ENCODE measurements at places on chromosomes 2 and 18.
A peak's percentile ranks its signal among the peaks of the same experiment; 100 is the strongest.

DNA sequence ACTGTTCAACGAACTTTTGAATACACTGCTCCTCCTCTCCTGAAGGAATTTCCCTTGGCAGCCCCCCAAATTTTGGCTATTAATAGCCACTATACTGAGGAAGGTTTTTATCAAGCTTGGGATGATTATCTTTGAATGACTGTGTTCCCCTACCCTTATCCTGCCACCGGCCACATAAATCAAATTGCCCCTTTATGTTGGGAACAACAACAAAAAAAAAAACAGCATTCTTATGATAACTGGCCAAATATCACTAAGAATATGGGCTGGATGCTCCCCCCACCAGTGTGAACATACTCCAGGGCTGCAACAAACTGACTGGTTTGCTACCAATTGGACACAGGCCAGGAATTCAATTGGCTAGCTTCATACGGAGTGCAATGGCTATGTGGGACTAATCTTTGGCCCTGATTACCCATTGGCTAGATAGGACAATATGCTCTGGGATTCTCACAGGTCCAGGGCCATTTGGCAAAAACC lies 20.6 kb downstream of the DUSP11 start:
- DNase-seq: no peak

- DNase-seq: no peak
Measured at GRCh38 chr2:6352906-6353515, 512.7 kb downstream of the CMPK2 start.

DNA sequence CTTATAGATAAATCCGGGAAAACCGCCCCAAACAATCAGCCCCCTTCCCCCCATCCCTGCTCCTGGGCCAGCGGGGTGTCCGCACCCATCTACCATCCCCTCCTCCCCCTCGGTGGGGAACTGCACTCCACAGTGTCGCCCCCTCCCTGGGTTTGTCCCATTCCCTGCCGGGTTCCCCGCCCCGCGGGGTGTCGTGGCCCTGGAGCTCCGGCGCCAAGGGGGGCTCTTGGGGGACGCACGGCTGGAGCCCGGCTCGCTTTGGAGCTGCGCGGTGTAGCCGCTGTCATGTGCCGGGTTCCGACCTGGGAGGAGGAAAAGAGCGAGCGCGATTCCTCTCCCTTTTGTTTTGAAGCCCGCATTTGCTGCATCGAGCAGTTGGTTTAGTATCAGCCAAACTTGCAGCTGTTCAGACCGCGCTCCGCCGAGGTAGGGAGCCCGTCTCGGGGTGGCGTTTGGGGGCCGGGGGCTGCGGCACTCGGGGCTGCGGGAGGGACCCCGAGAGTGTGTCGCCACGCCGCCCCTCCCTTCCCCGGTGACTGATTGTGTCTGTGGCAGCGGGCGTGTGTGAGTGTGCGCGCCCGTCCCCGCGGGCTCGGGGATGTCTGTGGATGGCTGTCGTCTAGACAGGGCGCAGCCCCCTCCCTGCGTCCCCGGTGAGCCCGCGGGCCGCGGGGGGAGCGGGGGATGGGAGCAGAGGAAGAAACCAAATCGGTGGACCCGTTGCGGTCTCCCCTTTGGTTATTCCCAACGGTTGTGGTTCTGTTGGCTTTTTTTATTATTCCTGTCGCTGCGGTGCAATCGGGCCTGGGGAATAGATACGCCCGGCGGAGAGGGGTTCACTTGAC lies 797 bp downstream of the CTIF start:
- peak; percentile 81 for DNase-seq

- DNase-seq: no peak
Measured at GRCh38 chr2:239940861-239941570, 84.1 kb downstream of the NDUFA10 start.

- DNase-seq: no peak
Measured at GRCh38 chr2:111169268-111169667, 48.6 kb downstream of the BCL2L11 start.

- no peak for DNase-seq
Measured at GRCh38 chr2:85577386-85578242, at the start of gene VAMP8. TSS of gene VAMP8 (plus strand) at chr2:85577586. CDS start at chr2:85577647, 61 bp downstream.

DNA sequence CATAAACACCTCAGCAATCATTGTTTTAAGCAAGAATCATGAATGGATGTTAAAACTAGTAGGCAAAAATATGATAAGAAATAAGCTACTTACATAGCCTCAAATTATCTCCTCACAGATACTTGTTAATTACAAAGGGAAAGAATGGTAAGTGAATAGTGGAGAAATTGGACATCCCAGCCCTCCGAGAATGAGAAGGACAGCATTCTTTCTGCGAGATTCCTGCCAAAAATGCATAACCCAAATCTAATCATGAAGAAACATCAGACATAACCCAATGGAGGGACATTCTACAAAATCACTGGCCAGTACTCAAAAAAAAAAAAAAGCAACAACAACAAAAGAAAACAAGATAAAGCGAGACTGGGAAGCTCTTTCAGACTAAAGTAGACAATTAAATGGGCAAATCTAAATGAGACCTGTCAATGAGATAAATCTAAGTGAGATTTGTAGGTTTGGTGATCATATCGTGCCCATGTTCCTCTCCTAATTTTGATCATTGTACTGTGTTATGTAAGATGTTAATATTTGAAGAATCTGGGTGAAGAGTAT lies 57.9 kb upstream of the GLI2 start:
- no peak for DNase-seq

- DNase-seq: no peak
Measured at GRCh38 chr2:135905679-135906078, 29.4 kb upstream of the MCM6 start.

DNA sequence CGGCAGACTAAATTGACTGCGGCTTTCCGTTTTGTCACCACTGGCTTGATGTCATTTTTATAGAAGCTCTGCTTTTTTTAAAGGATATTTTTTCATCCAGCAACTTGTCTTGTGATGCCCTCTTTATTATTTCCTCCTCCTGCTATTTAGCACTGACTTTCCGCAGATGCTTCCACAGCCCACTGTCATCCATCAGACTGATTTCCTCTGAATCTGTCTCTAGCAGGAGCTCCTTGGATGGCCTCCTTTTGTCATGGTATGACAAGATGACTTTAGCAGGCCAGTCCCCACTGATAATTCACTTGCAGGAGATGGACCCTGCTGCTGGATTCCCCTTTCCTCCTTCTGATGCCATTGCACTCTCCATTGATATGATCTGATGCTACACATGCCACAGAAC lies 454.6 kb downstream of the TSN start:
- DNase-seq: no peak

GRCh38 chr2:49335546-49335945 lies 181.2 kb upstream of the FSHR start:
- DNase-seq: no peak

GRCh38 chr2:98504381-98505109 lies 59.9 kb downstream of the INPP4A start:
- no peak for DNase-seq

GRCh38 chr2:187310701-187311100 lies 137.4 kb downstream of the CALCRL start:
- no peak for DNase-seq

DNA sequence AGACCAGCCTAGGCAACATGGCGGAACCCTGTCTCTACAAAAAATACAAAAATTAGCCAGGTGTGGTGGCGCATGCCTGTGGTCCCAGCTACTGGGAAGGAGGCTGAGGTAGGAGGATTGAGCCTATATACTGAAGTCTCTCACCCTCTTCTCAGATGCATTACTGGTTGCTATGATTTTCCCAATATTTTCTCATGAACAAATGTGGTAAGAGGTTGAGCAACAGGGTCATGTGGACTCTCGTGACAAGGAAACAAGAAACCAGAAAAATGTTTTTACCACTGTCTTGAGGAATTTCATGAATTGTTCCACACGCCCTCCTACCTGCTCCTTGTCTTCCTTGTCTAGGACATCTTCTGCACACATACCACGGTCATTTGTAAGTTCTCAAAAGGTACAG lies 12.4 kb downstream of the LMAN2L start:
- no peak for DNase-seq

GRCh38 chr2:30871980-30872789 lies 64.9 kb upstream of the CAPN13 start:
- no peak for DNase-seq

- DNase-seq: no peak
Measured at GRCh38 chr2:189783451-189783926, 650 bp downstream of the ORMDL1 start.

- DNase-seq: peak; percentile 36
Measured at GRCh38 chr2:100235098-100235497, 87.2 kb downstream of the LONRF2 start.

GRCh38 chr2:190882856-190883582 lies 2.4 kb downstream of the GLS start:
- no peak for DNase-seq

- peak; percentile 73 for DNase-seq
Measured at GRCh38 chr2:239273280-239274234, 127.3 kb downstream of the HDAC4 start.

GRCh38 chr2:19682493-19682892 lies 219.3 kb downstream of the TTC32 start:
- no peak for DNase-seq

DNA sequence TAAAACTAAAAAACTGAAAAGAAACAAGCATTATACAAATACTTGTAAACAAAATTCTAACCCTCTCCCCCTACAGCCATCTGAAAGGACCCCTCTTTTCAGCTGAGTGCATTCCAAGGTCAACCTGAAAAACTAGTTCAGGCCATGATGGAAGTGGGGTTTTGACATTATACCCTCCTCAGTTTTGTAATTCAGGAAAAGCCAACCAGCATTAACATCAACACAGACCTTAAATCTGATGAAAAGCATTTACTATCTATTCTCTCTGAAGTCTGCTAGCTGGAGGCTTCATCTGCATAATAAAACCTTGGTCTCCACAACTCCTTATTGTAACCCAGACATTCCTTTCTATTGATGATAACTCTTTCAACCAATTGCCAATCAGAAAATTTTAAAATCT lies 302.2 kb downstream of the CNTNAP5 start:
- no peak for DNase-seq

DNA sequence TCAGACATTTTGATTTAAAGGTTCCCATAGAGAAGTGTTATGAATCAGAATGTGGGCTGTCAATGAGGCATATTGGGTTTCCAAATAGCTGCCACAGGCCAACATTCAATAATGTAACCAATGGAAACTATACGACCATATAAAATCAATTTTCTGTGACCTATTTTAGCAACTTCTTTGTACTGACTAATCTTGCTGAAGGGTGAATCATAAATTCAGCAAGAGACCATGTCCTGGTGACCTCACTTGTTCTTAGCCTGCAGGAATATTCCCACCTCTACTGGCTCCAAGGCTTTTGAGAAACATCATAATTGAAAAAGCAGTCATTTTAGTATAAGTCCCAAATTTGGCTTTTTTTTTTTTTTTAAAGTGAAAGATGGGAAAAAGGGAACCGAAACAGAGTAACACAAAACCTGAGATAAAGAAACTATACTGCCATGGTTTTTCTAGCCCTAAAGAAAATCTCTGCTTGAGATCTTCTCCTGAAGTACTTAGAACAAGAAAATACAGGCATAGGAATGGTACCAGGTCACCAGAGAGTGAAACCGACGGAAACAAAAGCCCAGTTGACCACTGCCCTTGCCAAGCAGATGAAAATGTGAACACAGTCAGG lies 32.1 kb downstream of the PLEKHM3 start:
- DNase-seq: no peak

- DNase-seq: no peak
Measured at GRCh38 chr2:146305164-146305563, 1539.7 kb upstream of the ACVR2A start.

GRCh38 chr18:45317948-45318640 lies 297.2 kb upstream of the SLC14A2 start:
- no peak for DNase-seq

DNA sequence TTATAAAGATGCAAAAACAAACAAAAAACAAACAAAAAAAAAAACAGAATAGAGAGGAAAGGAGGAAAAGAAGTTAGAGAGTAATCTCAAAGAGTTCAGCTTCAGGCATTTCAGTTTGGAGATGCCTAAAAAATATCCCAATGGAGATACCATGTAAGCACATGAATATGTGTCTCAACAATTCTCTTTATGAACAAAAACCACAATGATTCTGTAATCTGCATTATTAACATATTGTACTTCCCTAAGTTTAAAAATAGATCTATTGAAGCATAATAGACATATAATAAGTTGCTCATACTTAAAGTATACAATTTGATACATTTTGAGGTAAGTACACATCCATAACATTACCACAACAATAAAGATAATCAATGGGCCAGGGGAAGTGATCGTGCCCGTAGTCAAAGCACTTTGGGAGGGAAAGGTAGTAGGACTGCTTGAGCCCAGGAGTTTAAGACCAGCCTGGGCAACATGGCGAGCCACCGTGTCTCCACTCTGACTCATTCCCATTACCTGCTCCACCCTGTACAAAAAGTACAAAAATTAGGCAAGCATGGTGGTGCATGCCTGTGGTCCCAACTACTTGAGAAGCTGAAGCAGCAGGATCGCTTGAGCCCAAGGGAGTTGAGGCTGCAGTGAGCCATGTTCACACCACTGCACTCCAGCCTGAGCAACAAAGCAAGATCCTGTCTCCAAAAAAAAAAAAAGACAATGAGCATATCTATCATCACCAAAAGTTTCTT lies 158.9 kb downstream of the ATAD2B start:
- DNase-seq: no peak

DNA sequence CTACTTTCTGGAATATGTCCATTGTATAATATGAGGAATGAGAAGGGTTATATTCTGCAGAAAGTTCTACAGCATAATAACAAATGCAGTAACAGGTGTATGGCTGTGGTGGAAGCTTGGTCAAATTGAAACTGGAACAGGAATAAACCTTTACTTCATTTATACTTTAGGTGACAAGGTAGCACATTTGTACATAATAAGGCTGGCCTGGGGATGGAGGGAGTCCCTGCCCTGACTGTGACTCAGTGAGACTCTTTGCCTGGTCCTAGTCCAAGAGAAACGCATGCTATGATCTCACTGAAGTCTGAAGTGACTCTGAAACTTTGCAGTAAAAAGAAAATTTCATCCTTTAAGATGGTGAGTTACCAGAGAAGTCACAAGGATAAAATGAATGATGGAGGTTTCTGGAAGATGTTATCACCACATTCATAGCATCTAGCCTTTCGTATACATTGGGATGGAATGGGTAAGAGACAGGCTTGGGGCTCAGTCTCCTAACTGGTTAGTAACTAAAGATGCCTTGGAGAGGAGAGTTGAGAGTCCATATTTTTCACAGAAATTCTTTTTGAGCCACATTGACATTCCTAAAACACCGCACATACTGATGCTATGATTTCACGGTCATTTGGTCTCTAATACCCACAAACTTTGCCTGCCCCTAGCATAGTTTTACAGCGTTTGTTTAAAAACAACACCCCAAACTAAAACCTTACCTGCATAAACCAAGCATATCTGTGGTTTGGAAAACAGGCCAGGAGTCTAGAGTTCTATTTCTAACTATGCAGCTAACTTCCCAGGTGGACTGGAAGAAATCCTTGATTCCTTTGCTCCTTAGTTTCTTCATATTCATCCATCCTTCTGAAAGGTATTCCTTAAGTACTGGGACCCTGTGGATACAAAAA lies 42.4 kb upstream of the NABP1 start:
- no peak for DNase-seq

- DNase-seq: no peak
Measured at GRCh38 chr2:107618769-107619168, 207.9 kb upstream of the RGPD4 start.
